SK-N-SH treated with all-trans-retinoic acid at 6 μM for 48 hours (cell line): ENCODE measurements at places on chromosomes 3 and 15.

DNA sequence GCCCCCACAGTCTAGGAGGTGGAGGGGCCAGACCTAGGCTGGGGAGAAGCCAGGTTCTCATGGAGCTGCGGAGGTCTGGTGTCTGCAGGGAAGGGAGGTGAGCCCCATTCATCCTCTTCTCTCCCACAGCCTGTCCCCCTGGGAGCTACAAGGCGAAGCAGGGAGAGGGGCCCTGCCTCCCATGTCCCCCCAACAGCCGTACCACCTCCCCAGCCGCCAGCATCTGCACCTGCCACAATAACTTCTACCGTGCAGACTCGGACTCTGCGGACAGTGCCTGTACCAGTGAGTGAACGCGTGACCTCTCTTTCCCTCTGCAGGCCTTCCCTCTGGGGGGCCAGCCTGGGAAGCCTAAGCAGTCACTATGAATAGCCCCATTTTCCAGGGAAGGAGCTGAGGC is 14.1 kb downstream of the EPHB3 start:
- ATAC-seq = no peak

DNA sequence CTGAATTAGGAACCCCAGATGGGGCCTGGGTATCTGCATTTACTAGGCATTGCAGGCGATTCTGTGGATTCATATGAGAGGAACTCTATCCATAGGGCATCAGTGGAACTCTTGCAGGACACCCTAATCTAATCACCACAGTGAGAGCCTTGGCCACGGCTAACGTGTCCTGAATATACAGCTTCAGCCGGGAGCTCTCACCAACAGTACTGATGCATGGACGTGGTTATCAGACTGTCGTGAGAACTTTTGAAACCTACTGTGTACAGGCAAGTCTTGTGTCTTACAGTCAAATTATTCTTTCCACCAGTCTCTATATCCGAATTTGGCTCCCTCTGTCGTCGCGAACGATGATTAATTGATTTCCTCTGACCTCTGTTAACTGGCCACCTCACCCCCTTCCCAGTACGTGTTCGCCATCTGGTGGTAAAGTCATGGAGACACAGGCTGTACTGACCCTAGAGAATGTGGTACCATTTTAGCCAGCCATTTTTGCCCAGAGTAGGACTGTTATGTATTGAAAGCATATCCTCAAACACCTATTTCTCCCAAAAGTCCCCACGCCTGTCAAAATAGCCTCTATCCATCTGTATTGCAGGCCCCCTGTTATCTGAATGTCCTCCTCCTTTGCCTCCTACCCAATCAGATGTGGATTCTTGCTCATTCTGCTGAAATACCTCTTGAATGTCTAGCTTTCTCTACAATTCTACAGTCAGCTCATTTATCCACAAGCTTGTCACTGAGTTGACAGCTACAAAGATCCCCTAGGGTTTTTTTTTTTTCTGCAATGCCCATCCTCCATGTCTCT is 39.7 kb downstream of the GLDN start:
- ATAC-seq = peak; percentile 95

DNA sequence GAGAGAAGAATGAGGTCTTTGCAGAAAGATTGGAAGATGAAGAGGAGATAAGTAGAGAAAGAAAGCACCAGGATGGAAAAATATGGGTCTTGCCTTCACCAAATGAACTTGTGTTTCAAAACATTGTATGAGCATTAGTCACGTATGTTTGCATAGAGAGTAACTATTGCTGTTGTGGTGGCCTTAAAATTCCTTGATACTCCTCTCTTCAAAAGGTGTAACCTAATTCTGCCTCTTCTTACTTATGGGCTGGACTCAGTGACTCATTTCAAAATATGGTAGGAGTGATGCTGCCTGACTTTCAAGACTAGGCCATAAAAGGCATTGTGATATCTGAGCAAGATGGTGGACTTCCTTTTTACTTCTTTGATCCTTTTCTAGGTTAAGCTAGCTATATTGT is 228.7 kb upstream of the ZNF385D start:
- no peak for ATAC-seq

GRCh38 chr15:38474155-38474757 is 20.3 kb downstream of the FAM98B start:
- ATAC-seq = peak; percentile 98

- ATAC-seq = no peak
Measured at GRCh38 chr15:40747685-40748631, 7.1 kb downstream of the RMDN3 start.

DNA sequence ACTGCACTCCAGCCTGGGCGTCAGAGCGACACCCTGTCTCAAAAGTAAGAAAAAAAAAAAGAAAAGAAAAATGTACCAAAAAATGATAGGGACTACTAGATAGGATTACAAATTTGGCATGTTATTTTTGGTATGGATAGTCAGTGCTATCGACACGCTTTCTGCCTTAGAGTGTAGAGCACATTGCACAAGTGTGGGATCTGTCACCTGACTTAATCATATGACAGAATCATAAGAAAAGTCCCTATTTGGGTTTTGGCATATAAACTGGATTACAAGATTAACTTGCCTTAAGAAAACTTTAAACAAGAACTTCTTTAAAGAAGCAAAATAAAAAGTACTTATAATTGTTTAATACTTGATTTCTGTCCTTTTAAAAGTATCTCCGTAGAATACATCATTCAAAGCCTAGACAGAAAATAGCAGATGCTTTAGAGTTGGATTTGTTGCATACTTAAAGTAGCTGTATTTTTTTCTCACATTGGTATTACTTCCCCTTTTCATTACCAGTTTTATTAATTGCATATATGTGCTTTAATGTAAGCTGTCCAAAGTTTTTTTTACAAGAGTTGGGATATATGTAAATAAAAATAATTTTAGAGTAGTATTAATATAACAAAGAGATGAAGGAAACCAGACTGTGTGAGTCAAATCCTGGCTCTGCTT is 7.8 kb downstream of the ATP6V1A start:
- no peak for ATAC-seq

GRCh38 chr15:68228143-68228970 is 1.2 kb downstream of the CLN6 start:
- ATAC-seq = peak; percentile 8

GRCh38 chr15:89818287-89818686 is 3.6 kb upstream of the ANPEP start:
- no peak for ATAC-seq

GRCh38 chr3:88343264-88343663 is 193.5 kb downstream of the C3orf38 start:
- no peak for ATAC-seq

DNA sequence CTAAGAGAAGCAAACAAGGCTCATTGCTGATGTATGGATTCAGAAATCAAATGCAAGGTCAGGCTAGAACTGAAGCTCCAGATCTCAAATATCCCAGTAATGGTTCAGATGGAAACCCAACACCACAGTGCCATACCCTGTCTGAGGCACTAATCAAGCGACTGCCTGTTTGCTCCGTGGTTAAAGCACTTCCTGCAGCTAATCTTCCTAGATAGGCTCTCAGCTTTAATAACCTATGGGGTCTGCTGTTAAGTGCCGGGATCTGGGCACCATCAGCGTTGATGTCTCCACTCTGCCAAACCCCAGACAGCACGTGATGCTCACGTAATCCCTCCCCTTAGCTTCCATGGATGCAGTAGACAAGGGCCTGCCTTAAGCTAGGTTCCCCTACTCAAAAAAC is 262.6 kb downstream of the MECOM start:
- ATAC-seq = no peak

GRCh38 chr3:153897025-153897723 is 224.0 kb upstream of the ARHGEF26 start:
- no peak for ATAC-seq

DNA sequence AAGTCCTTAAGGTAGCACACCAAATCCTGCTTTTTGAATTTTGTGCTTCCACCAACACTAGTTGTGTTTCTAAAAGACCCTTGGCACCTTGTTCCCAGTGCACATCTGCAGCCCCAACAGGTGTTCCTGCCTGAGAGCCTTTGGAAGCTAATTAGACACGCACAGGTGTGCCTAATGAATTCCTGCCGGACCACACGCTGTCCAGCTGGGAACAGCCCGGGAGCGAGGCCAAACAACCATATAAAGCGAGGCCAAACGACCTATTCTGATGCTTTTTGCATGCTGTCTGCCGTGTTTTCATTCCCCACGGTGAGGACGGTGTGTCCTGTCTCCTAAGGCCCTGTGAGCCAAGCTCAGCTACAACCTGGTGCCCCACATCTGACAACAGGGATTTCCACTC is 99.5 kb downstream of the ATG7 start:
- ATAC-seq = no peak

GRCh38 chr15:70505411-70505919 is 257.9 kb downstream of the UACA start:
- ATAC-seq = peak; percentile 87

DNA sequence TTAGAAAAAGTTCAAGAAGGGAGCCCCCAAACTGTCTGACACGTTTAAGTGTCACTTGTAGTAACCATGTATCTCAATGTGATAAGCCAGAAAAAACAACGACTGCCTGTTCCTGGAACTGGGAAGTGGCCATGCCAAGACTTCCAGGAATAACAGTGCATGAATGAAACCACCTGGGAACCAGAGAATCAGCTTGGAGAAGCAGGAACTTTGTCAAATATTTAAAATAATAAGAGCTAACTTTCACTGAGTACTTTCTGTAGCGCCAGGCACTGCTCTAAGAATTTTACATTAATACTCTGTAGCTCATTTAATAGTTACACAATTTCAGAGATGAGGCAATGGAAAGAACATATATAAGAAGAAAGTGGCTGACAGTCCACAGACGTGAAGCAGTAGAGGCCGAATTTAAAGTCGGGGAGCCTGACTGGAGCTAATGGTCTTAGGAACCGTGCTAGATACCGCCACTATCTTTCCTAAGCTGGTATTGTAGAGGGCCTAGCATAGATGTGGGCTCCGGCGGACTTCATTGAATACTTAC is 876 bp downstream of the PLSCR1 start:
- ATAC-seq = peak; percentile 39

GRCh38 chr15:71757741-71758530 is 52.4 kb upstream of the NR2E3 start:
- ATAC-seq = no peak

GRCh38 chr3:150743508-150743907 is 19.5 kb downstream of the SIAH2 start:
- peak; percentile 28 for ATAC-seq

DNA sequence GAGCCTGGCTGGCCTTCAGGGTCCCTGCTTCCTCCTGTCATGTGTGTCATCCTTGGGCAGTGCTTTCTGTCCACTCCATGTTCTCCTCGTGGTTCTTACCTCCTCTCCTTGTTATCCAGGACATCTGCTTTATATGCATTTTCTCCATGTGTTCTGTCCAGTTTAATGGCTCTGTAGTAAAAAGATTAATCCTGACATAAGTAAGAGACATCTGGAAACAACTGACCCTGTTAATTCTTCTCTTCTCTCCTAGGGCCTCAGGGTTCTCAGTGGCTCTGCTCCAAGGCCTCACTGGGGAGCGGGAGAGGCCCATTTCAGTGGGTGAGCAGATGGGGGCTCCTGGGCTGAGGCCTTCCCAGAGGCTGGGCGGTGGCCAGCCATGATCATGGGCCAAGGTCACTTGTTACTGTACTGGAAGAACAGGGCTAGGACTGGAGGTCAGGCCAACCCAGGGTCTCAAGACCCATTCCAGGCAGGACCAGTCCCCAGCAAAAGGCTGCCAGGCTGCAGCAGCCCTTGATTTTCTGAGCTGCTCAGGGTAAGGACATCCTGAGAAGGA is 20.2 kb upstream of the CDCP1 start:
- ATAC-seq = no peak

DNA sequence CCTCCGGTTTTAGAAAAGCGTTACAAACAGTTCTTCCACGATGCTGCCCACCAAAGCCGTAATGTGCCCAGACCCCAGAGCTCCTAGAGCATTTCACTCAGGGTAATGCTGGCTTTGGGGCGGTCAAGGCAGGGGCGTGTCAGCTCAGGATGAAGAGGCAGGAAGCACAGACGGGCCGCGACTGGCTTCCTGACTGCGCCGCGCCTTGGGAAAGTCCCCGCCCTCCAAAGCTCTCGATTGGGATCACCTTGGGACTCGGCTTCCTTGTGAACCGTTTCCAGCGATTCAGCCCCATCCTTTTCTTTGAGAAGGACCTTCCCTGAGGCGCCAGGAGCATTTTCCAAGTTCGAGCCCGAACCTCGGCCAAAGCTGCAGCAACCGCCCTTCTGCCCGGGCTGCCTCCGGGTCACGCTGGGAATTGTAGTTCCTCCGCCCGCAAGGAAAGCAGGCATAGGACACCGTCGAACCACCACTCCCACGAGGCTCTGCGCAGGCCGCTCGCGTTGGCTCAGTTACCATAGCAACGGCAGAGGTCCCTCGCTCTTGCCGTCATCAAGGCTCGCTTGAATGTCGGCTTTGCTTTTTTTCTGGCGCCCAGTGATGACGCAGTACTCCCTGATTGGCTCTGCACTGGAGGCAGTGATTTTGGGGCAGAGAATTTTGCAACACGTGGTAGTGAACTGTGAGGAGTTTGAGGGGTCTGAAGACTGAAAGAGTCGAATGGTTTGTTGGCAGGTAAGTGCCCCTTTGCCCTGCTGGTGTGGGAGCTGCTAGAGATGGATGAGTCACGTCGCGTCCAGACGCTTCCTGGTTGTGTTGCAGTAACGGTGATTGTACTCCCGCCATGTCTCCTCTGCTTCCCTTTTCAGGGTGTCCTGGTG is at the start of the genes CCDC191 and QTRT2:
Gene CCDC191 (minus strand): TSS at position 397 of the 881 bp plus-strand sequence. CDS start 60 bp downstream, at position 337.
Gene QTRT2 (plus strand): TSS at position 608 of the 881 bp plus-strand sequence. CDS start 8,521 bp downstream, outside the sequence.
- ATAC-seq = peak; percentile 99

DNA sequence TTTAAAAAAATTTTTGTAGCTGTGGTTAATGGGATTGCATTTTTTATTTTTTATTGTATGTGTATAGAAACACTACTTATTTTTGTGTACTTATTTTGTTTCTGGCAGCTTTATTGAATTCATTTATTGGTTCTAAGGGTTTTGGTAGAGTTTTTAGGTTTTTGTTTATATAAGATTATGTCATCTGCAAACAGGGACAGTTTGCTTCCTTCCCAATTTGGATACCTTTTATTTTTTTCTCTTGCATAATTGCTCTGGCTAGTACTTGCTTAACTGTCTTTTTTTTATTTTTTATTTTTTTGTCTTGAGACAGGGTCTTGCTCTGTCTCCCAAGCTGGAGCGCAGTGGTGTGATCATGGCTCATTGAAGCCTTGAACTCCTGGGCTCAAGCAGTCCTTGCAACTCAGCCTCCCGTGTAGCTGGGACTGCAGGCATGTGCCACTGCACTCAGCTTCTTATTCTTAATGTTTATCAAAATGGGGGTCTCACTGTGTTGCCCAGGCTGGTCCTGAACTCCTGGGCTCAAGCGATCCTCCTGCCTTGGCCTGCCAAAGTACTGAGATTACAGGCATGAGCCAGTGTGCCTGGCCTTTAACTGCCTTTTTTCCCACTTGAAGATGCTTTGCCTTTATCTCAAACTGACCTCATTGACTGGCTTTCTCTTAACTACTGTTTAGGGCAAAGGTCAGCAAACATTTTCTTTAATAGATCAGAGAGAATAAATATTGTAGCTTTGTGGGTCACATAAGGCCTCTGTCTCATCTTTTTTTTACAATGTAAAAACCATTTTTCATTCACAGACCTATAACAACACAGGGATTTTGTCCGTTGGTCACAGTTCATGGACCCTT is 8.6 kb downstream of the TFG start:
- ATAC-seq = no peak

DNA sequence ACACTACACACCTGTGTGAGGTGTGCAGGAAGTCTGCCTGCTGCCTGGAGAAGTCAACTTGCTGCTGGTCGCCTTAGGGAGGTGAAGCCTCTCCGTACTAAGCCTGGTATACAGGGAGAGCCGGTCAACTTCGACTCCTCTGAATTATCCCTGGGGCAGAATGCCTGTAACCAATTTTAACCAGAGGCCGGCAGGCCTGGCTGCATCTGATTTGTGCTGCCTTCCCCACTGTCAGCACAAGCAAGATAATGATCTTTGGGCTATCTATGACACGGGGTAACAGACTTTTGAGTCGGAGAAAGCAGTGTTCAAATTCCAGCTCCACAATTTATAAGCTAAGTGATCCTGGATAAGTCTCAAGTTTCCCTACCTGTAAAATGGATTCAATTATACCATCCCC is 42.3 kb downstream of the MAGEF1 start:
- ATAC-seq = peak; percentile 58
